ENCODE measurements at places on chromosomes 6 and 20.

- DNase-seq: no peak
Observed at GRCh38 chr6:142714951-142715785, 229.8 kb downstream of the HIVEP2 start.

DNA sequence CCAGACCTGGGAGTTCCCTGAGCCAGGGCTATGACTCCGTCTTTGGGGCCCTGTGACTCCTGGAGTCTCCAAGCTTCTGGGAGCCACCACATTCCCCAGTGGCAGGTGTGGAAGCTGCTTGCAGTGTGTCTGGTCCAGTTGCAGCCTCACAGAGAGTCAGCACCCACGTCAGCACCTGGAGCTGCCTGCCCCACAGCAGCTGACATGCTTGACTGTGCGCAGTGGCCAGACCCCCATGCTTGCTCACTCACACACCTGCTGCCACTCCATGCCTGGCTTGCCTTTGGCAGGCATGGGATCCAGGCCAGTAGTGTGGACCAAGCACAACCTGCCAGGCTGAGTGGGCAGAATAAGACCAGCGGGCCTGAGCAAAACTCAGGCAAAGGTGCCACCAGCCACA, 31.0 kb upstream of the ASIP start:
- no peak for DNase-seq

DNA sequence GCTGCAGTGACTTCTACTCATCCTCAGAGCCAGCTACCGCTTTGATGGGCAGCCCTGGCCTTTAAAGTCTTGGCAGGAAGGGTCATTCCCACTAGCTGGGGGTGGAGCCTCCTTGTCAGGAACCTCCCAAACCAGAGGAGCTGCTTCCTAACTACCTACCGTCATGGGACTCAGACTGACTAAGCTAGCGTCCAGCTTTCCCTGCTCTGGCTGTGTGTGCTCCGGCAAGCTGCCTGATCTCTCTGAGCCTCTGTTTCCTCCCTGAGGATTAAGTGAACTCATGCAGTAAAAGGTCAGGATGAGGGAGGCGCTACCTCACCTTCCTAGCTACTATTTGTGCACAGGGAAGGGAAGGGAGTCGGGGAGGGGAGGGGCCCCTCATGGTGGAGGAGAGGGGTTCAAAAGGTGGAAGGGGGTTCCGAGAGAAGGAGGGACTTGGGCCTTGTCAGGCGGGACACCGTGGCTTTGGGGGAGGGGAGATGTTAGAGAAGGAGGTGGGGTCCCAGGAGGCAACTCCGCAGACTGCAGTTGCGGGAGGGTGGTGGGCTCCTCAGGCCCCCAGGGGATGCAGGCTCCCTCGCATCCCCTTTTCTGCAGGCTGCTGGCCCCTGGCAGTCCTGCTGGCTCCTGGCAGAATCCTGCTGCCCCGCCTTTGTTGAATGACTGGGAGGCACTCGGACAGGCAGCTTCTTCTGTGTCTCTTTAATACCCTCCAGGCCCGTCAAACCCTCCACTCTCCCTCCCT, 9.8 kb downstream of the DUSP15 start:
- no peak for DNase-seq

GRCh38 chr20:16111852-16112412, 461.3 kb downstream of the KIF16B start:
- no peak for DNase-seq

- DNase-seq: no peak
Observed at GRCh38 chr6:97215157-97215769, 67.8 kb downstream of the MMS22L start.

DNA sequence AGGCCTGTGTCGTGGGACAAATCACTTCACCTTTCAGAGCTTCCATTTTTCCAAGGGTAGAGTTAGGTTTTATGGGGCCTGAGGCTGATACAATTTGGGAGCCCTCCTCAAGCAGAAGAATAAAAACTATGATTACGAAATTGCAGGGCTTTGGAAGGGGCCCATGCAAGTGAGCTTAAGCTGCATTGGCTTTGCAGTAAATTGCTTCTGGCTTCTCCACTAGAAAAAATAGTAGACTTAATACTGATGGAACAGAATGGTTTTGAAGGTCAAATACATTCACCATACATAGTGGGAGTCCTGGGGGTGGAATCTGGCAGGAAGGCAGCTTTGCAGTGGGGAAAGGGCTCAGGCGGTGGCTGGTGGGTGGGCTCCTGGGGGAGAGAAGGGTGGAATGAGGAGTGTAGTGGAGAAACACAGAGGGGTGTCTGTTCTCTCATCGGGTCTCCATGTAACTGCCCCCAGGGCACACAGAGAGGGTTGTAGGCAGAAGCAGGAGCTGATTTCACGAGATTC, 55.9 kb upstream of the RNF24 start:
- DNase-seq: no peak

GRCh38 chr6:141752677-141753076, 380.0 kb upstream of the GJE1 start:
- no peak for DNase-seq

- DNase-seq: no peak
Observed at GRCh38 chr6:5622276-5623005, 361.1 kb downstream of the FARS2 start.

GRCh38 chr6:119024111-119024510, 54.4 kb downstream of the FAM184A start:
- DNase-seq: no peak

- peak; percentile 78 for DNase-seq
Observed at GRCh38 chr20:50575865-50576720, 65.9 kb downstream of the PTPN1 start.

DNA sequence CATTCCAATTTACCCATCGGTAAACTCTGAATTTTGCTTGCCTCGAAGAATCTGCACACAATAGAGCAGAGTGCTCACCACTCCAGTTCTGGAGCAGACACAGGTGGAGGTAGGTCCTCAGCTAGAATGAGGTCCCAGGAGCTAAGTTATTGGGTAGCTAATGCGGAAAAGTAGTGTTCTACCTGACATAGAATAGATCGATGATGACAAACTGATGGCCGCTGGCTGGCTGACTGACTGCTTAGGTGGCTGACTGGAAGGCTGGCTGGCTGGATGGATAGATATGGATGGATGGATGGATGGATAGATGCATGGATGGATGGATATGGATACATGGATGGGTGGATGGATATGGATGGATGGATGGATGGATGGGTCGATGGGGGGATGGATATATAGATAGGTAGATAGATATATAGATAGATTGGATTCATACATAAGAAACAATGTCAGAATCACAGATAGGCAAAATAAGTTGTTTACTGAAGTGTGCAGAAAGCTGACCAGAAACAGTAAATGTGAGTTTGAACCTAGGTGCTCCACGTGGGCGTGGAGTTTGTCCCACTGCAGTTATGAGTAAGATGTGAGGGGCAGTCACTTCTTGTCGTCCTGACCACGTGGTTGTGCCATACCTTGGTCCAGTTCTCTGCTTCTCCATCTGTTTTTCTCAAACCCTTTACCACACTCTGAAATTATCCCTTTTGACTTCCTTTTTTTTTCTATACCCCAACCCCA, 62.1 kb downstream of the TBXT start:
- DNase-seq: no peak

DNA sequence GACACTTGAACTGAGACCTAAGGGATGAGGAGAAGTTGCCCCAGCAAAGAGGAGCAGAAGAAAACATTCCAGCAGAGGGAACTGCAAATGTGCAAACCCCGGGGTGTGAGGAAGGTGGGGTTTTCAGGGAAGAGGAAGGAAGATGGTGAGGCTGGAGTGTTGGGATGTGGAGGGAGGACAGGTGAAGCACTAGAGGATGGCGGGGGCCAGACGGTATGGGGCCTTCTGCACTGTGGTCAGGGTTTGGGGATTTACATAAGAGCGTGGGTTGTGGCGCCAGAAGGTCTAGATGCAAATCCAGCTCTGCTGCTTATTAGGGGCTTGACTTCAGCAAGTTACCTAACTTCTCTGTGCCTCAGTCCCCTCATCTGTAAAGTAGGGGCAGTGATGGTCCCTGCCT, 16.0 kb downstream of the DLGAP4 start:
- no peak for DNase-seq

DNA sequence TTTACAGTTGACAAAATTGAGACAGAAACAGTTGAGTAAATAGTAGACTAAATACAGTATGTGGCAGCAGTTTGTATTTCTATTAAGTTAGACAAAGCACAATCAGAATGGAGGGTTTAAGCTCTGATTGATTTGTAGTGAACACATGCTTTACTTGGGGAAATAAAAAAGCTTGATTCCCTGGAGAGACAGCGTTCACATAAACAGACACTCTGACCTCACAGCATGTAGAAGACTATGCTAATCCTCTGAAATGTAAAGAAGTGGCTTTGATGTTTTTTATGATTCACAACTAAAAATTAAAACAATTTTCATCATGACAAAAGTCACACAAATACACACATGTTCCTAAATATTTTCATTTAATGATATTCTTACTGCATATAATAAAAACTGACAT, 126.9 kb upstream of the FAM83B start:
- DNase-seq: no peak

GRCh38 chr6:103284835-103285234, 1574.9 kb downstream of the HACE1 start:
- DNase-seq: no peak

DNA sequence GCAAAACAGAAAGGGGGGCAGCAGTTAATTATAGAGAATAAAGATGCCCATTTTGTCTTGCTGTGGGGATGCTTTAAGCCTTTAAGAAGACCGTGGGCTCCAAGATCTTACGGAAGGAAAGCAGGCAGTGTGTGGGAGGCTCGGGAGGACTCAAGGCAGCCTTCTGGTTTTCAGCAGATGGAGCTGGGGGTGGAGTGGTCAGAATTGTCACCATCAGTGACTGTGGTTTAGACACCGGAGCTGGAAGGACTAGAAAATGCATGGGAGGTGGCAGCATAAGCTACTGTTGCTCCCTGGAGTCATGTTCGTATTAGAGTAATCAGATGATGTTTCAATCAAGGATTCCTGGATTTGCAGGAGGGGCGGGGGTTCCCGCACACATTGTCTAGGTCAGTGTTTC, 3.7 kb downstream of the PHACTR1 start:
- no peak for DNase-seq

DNA sequence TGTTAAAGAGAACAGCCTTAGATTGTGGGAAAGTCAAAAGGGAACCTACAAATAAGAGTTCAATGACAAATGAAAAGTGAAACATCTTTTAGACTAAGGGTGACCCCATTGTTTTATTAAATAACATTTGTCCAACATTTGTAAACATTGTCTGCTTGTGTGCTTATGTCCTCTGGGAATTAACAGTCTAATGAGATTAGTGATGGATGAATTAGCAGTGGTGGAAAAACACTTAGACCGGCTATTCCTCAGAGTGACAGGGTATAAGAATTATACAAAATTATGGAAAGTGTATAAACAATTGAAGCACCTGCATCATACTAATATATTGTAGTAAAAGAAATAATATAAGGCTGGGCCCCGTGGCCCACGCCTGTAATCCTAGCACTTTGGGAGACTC, 29.3 kb upstream of the HFE start:
- DNase-seq: no peak

- no peak for DNase-seq
Observed at GRCh38 chr6:81003156-81003555, 749.3 kb downstream of the TENT5A start.

- no peak for DNase-seq
Observed at GRCh38 chr6:140871911-140872310, 1260.8 kb upstream of the GJE1 start.

- peak; percentile 78 for DNase-seq
Observed at GRCh38 chr6:13873288-13874190, 51.2 kb upstream of the RNF182 start.

DNA sequence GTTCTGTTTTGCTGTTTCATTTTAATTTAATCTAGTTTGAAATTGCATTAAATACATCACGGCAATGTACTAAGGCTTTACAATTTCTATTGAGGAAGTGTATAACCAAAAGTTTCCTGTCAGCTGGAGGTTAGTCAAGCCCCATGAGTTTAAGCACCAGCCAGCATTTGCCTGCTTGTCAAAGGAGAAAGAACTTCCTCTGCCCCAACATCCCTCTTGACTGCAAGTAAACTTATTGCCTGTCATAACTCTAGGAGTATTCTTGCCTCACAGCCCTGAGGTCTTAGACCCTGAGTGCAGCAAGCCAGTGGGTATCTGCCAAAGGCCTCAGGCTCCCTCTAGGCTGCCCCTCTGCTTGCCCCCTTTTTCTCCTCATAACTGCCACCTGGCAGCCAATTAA, 106.7 kb upstream of the INSM1 start:
- DNase-seq: no peak

DNA sequence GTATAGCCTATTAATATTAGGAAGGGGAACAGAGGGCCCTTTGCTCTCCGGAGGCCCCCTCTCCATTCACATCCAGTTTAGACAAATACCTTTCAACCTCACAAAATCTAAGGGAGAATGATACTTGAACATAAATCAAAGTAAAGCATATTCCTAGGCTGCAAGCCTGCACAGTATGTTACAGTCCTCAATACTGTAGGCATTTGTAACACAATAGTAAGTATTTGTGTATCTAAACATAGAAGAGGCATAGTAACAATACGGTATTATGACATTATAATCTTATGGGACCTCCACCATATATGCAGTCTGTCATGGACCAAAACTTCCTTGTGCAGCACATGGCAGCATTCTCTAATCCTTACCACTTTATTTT, 2.3 kb upstream of the TREM1 start:
- no peak for DNase-seq

GRCh38 chr6:39313526-39314272, 520 bp downstream of the KCNK17 start:
- no peak for DNase-seq

DNA sequence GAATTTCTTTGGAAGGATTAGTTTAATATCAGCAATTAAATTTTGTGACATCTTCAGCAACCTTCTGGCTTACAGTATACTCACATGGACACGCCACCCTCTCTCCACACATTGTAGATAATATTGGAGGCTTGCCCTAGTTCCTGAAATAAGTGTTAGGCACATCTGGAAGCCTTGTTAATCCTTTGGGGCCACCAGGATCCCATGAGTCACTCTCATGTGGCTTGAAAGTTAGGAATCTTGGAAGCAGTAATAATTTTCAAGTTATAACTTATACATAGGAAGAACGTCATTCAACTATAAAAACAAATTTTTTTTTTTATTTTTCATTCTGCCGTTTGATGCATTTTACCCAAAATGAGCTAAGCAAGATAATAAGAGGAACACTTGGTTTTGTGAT, 20.5 kb downstream of the LAMA4 start:
- no peak for DNase-seq

- DNase-seq: no peak
Observed at GRCh38 chr6:119444642-119445557, 95.3 kb upstream of the MAN1A1 start.

Data from activated naive CD4-positive, alpha-beta T cell treated with anti-CD3 and anti-CD28 coated beads, Interleukin-2, amount 10 ng/mL, durations not matched to agents 7 days and 5 days (primary cell).